ENCODE measurements at places on chromosomes 4 and X.

DNA sequence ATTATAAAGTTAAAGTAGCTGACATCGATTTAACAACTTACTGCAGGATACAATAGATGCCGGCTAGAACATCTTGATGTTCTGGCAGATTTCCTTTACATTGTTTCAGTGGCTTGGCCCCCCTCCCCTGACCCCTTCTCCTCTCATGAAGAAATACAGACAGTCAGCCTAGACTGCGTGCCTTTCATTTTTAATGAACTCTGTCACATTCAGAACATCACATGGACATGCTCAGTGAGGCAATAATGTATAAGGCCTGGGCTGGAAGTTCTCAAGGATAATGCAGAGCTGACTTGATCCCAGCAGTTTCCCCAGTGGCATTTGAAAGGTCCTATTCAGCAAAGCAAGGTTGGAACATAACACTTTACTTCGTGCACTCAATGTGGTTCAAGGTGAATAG, 239.2 kb downstream of the ANK2 start:
- no peak for DNase-seq

DNA sequence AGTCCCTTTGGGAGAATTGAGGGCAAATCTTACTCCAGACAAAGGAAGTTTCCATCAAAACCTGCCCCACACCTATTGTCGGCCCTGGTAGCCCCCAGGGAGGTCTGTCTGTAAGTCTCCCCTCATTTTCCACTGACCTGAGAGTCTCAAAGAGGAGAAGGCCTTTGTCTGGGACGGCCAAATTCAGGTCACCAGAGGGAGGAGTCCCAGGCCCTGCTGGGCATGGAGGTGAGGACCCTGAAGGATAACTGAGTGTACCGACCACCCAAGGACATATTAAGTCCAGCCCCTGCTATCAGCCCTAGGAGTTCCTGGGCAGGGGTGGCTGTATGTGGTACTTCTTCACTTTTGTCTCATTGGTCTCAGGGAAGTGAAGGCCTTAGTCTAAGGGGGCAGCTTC, 229.9 kb downstream of the FGF13 start:
- no peak for DNase-seq

- no peak for DNase-seq
Observed at GRCh38 chr4:20684852-20685763, 15.2 kb upstream of the PACRGL start.

DNA sequence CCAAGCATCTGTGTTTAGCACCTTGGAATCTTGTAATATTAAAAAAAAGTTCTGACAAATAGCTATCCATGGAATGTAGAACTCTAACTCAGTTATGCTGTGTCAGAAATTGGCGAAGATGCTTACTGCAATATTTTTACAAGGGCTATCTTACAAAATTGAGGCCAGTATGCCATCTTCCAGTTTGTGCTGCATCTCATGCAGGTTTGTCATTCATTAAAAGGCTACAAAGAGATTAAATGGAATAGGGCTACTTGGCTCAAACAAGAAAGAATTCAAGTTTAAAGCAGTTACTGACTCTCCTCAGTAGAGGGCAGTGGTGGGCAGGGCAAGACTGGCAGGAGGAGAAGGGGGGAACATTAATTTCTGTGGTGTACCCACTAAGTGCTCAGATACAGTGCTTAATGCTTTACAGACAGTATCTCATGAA, 66.5 kb downstream of the SHROOM4 start:
- no peak for DNase-seq

- no peak for DNase-seq
Observed at GRCh38 chr4:100288161-100288560, 97.9 kb upstream of the DDIT4L start.

DNA sequence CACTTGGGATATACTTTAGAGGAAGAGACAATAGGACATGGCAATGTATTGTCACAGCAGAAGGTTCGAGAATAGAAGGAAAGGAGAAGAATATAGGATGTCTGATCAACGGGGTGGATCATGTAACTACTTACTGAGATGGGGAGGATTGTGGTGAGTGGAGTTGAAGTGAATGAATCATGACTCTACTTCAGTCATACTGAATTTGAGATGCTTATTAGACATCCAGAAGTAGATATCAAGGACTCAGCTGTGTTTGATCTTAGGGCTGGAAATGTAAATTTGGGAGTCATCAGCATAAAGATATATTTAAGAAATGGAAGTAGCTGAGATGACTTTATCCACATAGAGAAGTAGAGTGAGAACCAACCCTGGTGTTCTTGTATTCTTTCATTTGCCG, 29.1 kb upstream of the DHX15 start:
- no peak for DNase-seq

DNA sequence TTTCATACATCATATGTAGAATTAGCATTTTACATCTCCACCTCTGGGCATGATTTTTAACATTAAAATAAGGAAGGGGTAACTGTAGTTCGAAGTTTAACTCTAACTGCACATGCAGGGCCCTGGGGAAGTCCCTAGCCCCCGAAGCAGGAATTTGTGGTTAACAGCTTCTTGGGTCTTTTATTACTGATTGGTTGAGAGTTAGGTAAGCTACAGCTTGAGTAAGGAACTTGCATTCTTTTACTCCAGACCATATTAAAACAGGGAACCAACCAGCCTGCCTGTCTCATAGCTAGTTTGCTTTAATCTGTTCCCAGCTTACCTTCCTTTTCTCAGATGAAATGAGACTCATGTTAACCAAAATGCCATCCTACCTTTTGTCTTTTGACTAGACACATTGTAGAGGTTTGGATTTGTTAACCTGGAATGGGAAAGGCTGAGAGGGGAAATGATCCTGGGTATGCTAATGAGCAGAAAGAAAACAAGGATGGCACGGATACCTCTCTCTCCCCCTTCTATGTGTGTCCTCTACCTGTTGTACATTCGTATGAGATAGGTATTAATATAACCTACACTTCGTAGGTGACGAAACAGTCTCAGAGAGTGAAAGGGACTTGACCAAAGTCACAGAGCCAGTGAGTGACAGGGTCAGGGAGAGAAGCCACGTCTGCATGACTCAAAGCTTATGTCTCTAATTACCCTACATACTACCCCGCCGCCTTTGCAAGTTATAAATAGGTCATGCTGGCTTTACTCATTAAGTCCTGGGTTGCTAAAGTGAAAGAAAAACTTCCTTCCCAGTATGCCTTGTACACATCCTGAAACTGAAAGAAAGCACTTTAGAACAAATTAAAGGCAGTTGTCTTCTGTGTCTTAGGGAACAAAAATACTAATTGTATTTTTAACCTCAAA, 119.5 kb upstream of the AFF2 start:
- DNase-seq = no peak

DNA sequence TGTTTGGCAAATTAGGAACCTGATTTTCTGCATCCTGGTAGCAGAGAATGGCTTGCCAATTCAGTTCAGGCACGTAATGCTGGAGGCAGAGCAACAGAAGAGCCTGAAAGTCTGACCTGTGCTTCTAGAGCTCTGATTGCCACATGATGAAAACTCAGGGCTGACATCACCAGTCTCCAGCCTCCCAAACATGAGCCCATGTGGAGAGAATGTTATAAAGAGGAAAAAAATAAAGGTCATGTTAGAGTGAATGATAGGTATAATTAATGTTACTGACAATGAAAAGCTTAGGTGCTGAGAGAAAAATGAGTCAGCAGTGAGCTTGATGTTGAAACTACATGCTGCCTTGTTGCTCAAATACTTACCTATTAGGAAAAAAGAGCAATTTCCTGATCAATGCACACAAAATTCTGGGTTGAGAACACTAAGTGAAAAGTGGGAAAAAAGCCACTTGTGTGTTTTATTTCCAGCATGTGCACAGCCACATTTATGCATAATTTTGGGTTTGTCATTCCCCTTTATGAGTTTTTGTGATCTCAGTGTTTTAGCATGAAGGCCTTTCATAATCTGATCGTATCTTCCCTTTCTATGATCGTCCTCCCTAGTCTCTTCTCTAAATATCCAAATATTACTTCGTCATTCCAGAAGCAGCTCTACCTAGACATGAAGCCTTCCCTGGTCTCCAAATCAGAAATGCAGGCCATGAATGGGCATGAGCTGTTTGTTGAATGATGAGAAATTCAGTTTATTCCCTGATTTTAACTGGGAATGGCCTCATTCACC, 113.3 kb upstream of the CPEB2 start:
- no peak for DNase-seq

- no peak for DNase-seq
Observed at GRCh38 chr4:186789651-186790050, 66.0 kb upstream of the FAT1 start.

DNA sequence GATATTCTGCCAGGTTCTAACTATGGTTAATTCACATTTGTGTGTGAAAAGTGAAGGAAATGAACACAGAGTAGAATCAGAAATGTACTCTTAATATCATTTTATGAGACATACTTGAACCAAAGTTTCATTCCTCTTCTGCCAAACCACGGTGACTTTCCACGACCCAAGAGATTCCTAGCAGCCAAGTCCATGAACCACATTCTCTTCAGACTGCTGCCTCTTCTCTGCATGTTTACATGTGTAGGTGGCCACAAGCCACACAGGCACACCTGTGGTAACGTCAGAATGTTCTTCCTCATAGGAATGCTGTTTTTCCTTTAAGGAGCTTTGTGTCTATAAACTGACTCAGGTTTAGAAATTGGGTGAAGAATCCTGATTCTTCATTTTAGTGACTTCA, 1411.2 kb downstream of the RAPGEF2 start:
- DNase-seq = no peak

GRCh38 chr4:40629401-40630334, at the start of gene RBM47:
RBM47 (minus strand) TSS chr4:40629864; CDS start chr4:40438893, 190,971 bp downstream.
- no peak for DNase-seq

DNA sequence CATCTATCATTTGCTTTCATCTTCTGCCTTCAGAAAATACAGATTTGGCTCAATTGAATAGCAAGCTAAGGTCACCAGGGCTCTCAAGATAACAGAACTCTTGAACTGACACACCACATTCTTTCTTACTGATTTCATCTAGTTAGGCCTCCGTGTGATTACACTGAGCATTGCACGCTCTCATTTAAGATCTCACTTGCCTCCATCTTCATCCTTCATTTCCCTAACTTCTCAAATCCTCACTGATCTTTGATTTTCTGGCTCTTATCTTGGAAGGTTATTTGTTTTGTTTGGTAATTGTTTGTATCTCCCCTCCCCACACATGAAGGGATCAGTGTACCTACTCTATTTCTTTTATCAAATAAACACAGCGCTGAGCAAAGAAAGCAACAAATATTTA, 47.7 kb downstream of the MANBA start:
- DNase-seq = no peak

GRCh38 chr4:85402371-85402770, 72.6 kb upstream of the ARHGAP24 start:
- no peak for DNase-seq

- DNase-seq = no peak
Observed at GRCh38 chr4:23819041-23819511, 70.8 kb downstream of the PPARGC1A start.

GRCh38 chrX:14872355-14872754, 514 bp downstream of the FANCB start:
- DNase-seq = no peak
